GM20000 (cell line): ENCODE measurements at places on chromosomes 12 and 14.

- no peak for DNase-seq
Observed at GRCh38 chr12:85155791-85156190, 119.6 kb downstream of the LRRIQ1 start.

DNA sequence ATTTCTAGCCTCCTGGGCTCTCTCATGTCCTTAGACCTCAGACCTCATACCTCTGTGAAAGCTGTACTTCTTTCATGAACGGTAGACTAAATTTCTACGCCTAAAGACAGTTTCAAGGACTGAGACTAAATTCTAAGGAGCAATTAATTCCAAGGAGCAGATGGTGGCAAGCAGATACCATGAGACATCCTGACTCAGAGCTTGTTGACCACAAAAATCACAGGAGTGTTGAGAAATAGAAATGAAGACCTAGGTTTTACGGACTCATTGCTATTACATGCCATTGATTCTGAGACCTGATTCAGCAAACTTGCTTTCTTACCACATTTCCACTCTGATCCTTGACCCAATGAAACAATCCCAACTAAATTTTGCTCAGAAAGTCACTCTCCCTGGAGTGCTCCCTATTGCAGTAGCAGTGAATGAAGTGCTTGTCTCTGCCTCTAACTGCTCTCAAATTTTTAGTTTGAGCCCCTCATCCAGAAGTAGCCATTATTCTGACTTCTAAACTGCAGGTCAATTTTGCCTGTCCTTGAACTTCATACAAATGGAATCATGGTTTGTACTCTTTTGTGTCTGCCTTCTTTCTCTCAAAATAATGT is 52.0 kb downstream of the PEX5 start:
- no peak for DNase-seq

DNA sequence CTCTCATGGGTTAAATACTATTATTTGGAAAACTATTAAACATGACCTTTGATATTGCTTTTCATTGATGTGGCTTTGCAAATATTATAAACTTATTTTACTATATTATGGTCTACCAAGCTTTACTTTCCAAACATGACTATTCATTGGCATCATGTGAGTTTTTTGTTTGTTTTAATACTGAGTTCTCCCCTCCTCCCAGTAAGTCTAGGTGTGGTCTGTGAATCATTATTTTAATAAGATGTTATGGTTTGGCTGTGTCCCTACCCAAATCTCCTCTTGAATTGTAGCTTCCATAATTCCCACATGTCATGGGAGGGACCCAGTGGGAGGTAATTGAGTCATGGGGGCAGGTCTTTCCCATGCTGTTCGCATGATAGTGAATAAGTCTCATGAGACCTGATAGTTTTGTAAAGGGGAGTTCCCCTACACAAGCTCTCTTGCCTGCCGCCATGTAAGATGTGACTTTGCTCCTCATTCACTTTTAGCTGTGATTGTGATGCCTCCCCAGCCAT is 80.0 kb downstream of the BORCS5 start:
- no peak for DNase-seq

GRCh38 chr14:76908834-76909233 is 82.6 kb downstream of the LRRC74A start:
- DNase-seq = peak; percentile 61

DNA sequence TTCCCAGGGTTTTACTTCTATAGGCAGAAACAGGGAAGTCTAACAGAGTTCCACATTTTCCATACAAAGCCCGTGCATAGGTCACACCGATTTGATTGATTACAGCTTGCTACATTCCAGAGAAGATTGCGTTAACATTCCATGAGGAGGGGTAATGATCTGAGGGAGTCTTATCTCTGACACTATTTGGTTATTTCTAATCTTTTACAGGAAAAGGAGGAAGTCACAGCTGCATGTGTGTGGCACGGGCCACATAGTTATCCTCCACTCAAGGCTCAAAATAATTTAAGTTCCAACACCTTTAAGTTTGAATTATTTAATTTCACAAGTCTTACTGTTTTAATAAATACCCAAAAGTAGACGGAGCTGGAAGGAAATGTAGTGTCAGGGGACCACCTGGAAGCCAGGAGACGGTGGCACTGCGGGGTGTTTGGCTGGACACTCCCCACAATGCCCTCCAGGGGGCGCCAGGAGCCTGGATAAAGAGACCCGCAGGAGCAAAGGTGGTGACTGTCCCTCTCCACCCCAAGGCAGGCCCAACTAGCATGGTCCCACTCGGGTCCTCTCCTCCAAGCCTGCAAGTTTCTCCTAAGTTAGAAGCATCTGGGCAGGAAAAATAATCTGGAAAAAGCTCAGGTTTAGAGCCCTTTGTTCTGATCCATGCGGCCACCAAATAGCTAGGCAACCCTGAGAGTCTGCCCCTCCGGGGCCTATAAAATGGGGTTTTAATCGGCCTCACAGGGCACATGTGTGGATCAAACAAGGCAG is 20.2 kb downstream of the KRT8 start:
- DNase-seq = peak; percentile 86
